ENCODE measurements at places on chromosomes 1 and 21.
A peak's percentile ranks its signal among the peaks of the same experiment; 100 is the strongest.

DNA sequence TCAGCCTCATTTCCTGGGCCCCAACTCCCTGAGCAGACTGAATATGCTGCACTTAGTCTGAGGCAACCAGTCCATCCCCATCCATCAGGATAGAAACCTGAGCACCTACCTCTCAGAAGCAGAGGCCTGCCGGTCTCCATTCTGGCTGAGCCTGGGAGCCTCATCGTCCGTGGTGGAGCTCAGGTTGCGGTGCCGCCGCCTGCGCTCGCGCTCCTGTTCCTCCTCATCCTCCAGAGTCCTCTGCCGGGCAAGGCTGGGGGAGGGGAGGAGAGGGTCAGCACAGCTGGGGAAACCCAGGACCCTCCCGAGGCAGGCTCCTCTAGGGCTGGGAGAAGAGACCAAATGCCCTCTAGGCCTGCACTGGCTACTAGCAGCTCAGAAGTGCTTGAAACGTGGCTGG lies 10.1 kb downstream of the LAD1 start:
- DNase-seq, result no peak

- DNase-seq, result no peak
Observed at GRCh38 chr1:43766818-43767525, 59.6 kb downstream of the ST3GAL3 start.

DNA sequence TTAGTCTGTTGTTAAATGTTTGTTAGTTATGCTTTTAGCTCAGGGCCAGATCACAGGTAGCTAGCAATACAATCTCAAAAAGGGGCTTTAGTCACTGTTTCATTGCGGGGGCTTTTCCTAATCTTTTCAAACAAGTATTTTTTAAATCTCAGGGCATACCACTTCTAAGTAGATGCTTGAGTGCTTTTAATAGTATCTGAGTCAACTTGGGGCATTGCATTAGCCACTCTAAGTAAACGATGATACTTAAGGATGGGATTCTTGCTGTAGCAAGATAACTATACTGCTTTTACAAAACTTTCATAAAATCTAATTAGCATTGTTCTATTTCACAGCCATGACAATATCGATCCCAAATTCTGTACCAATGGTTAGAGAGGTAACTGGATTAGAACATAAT lies 11.6 kb downstream of the CDC42BPA start:
- no peak for DNase-seq

- DNase-seq, result no peak
Observed at GRCh38 chr1:83932281-83932680, 66.7 kb downstream of the TTLL7 start.

DNA sequence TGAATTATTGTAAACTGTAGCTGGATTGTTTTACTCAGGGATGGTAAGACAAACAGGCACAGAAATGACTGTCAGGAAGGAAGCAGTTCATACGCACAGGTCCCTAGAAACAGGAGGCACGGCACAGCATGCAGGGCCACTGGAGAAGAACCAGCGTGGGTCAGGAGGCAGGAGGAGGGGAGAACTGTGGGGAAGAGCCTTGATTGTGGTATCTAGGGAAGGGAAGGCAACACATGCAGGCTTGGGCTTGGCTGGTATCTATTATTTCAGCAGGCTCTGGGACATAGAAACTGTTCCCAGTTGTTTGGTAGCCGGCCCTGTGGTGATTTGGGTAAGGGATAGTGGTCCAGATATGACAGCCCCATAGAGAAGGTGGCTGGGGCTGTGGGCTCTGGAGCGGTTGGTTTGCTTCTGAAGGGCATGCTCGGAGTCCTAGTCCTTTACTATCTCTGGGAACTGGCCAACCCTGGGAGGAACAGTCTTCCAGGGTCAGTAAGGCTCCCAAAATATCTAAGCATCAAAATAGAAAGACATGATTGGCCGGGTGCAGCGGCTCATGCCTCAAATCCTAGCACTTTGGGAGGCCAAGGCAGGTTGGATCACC lies 43.1 kb upstream of the CCSAP start:
- DNase-seq, result no peak

DNA sequence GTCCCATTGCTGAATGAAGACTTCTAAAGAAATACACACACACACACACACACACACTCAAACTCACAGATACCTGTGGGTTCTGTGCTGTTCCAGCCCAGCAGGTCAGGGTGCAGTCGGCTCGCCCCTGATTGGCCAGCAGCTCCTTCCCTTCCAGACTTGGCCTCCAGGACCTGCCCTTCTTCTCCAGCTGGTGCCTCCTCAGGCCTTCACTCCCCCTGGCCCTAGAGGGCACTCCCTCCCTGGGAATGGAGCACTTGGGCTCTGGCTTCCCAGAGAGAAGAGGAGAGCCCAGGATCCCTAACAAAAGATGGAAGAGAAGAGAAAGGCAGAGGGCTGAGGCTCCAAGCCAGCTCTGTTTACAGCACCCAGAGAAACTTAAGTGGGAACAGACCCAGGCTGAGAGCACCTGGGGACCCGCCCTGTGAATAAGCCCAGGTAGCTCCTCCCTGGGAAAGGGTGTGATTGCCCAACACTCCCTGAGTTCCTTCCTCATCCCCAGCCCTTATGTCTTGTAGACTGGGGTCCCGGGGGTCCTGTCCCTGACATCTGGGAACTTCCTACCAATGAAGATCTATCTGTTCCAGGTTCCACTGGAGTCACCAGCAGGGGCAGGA lies at the start of gene PGLYRP3:
PGLYRP3 (minus strand) TSS at position 383 of the 617 bp plus-strand sequence. CDS start 2,287 bp downstream, outside the sequence.
- DNase-seq, result no peak

GRCh38 chr1:3816331-3817137 lies 20.2 kb upstream of the LRRC47 start:
- no peak for DNase-seq

- DNase-seq, result no peak
Observed at GRCh38 chr1:231792634-231793033, 166.0 kb downstream of the DISC1 start.

- DNase-seq, result no peak
Observed at GRCh38 chr1:44549510-44549909, 124.8 kb downstream of the TMEM53 start.

- no peak for DNase-seq
Observed at GRCh38 chr1:154453161-154453560, 48.0 kb downstream of the IL6R start.

DNA sequence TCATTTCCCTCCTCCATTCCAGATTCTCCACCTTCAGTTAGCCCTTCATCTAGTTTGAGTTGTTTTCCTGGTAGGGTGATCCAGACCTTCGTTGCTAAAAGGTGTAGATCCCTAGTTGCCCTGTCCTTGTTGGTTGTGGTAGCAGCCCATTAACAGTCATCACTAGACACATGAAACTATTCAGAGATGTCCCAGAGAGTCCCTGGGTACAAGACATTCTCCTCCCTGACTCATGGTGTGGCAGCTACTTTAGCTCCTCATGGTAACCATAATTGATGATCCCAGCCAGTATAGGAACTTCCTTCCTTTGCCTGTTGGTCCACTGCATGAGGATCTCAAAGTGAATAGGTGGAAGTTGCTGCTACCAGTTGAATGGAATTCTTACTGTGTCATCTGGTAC lies 6.0 kb upstream of the SH2D2A start:
- no peak for DNase-seq

GRCh38 chr1:9207715-9208114 lies 26.9 kb upstream of the H6PD start:
- DNase-seq, result no peak

GRCh38 chr1:74799119-74799657 lies 66.2 kb downstream of the TYW3 start:
- DNase-seq, result no peak

- DNase-seq, result no peak
Observed at GRCh38 chr21:38307771-38308531, 51.2 kb downstream of the KCNJ15 start.

DNA sequence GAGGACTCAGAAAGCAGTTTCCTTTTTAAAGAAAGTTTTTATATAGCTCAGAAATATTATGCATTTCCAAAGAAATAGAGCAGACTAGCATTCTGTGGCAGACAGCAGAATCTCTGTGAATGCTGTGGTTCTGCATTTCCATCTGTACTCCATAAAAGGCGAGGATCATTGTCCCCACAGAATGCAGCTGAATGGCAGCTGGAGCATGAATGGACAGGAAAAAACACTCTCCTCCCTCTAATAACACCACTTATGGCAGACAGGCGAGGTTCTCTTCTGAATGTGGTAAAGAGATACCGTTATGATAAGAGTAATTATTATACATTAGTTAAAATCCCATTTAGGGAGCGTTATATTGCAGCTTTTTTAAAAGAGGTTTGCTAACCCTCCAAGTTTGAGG lies 81.4 kb upstream of the WLS start:
- DNase-seq, result no peak

- DNase-seq, result no peak
Observed at GRCh38 chr21:45541221-45542039, 810 bp downstream of the SLC19A1 start.

GRCh38 chr1:14437417-14437918 lies 161.0 kb upstream of the KAZN start:
- DNase-seq, result no peak

DNA sequence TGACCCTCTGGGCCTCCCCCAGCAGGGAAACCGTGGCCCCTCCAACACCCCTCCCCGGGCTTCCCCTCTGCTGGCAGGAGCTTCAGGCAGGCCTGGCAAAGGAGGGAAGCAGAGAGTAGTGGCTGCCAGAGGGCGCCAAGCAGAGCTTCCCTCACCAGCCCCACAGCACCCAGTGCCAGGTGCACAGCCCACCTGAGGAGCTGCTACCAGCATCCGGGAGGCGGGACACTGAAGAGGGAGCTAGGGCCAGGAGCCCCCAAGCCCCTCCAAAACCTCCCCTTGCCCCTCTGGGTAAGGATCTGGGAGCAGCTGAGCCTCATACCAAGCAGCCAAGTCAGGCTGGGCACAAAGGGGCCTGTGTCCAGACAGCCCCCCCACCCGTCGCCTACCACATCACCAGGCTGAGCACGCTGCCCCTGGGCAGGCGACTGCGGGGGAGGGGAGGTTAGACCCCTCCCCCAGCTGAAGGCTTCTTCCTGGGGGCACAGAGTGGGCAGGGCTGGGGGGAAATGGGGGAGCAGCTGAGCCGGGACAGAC lies 19.6 kb downstream of the CCDC24 start:
- DNase-seq, result no peak

DNA sequence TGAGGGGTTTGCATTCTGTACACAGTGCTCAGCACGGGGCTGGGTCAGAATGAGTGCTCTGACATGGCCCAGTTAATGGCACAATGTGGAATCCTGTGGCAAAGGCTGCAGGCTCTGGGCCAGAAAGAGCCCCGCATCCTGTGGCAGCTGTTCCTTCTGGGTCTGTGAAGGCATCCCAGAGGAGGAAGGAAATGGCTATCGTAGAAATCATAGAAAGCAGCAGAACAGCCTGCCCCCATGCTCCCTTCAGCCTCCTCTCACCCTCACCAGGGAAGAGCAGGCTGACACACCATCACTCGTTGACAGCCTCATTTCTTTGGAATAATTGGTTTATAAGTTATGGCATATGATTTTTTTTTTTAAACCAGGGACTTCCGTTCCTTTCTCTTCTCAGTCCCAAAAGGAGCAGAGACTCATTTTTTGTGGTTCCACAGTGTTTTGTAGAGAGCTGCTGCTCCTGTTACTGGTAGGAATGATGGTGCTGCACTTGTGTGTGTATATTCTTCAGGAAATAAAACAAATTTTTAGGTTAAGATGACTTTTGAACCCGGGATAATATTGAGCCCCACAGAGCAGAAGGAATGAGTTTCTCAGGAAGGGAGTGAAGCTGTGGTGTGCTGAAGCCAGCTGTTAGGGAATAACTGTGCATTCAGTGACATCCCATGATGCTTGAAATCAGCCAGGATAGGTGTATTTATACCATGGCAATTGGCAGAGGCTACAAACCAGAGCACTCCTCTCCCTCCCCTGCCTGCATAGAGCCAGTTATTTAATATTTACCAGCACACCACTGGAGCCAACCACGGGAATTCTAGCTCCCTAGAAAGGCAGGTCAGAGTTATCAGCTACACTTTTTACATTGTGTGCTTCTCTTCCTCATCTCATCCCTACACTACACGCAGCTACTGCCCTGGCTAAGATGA lies 32.0 kb downstream of the PLXNA2 start:
- DNase-seq, result no peak

- peak; percentile 33 for DNase-seq
Observed at GRCh38 chr1:95013950-95014574, 58.7 kb downstream of the ALG14 start.

- DNase-seq, result no peak
Observed at GRCh38 chr1:112509005-112509659, 367 bp downstream of the WNT2B start.

DNA sequence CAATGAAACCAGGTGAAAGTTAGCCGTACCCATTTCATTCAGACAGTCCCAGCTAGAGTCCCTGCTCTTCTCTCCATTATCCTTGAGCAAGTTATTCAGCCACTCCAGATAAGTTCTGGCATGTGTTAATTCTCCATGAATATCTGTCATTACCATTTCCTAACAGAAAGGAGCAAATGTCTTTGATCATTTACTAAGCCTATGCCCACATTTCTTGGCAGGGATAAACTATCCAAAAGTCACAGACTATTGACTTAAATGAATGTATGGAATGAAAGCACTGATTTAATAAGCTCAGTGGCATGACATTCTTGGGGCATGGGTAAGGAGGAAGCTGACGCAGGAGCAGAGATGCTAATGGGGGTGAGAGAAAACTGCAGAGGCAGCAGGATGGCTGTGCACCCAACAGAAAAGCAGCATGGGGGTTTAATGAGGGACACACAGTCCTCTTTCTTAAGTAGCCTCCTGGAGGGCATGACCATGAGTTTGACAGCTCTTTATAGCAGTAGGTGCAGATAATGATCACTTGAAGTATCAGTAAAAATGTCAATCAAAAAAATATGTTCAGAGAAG lies 17.6 kb upstream of the DHCR24 start:
- peak; percentile 69 for DNase-seq

- DNase-seq, result no peak
Observed at GRCh38 chr1:90728502-90729287, 11.6 kb upstream of the BARHL2 start.

DNA sequence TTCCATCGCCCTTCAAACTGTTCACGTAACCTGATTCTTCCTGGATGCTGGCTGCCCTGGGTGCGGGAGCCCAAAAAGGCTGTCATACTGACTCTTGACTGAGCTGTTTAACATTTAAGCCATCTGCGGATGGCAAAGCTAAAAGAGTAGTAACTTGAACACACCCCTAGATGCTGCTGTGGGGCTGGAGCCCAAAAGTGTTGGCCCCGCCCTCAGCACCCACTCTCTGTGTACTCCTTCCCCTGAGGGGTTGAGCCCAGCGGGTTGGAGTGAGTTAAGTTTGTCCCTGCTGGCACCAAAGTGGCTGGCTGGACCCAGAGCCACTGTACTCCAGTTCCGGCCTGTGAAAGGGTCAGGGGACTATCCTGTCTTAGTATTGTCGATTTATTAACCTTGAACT lies 640.6 kb downstream of the PTPRU start:
- no peak for DNase-seq

- DNase-seq, result no peak
Observed at GRCh38 chr1:92515796-92516201, 29.1 kb upstream of the GFI1 start.

- DNase-seq, result no peak
Observed at GRCh38 chr1:159421821-159422220, 10.2 kb upstream of the OR10J4 start.

- DNase-seq, result peak; percentile 61
Observed at GRCh38 chr1:23194119-23194984, 22.9 kb downstream of the HTR1D start.

DNA sequence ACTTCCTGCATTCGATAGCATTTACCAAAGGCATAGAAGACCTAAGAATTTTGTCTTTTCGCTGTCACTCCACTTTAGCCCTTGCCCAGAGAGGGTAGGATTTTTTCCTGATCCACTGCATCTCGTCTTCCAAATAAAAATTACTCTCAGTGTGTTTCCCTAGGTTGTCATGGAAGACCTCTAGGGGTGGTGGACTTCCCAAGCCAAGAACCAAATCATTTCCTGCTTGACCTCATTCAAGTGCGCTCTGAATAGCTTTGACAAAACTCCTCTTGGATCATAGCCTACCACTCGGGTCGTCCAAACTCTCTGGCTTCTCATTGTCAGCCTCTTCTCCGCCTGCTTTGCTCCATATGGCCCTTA lies 431 bp upstream of the C1orf52 start:
- no peak for DNase-seq
